ENCODE measurements at places on chromosomes 7 and 10.

- DNase-seq = no peak
These were observed 61.4 kb downstream of the BICC1 start for GRCh38 chr10:58574058-58574457.

DNA sequence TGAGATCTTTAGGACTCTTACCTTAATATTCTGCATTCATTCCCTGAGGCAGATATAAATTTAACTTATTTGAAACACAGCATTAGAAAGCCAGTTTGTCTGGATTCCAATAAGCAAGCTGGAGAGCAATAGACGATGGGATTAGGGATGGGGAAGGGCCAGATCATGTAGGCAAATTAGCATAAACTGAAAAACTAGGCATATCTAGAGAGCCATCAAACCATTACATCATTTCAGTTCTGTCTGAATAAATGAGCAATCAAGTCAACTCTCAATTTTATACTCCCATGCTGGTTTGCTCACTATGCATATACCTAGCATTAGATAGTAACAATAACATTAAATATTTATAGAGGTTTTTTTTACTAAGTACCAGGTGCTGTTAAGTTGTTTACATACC is 583.6 kb upstream of the LRRN3 start:
- no peak for DNase-seq

DNA sequence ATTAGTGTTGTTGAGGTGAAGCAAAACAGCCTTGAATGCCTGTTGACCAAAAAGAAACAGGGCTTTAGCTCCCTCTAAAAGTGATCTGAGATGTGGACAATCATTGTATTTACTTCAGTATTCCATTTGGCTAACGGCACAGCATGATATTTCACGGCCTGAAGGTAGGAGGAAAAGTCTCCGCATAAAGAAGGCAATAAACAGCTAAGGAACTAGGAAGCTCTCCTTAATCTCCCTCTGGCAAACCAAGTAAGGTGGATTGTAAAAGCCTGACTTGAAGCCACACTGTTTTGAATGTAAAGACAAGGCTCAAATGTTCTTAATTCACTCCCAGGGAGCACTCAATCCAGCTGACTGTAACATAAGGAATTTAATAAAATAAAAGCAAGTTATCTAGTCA is 160.0 kb upstream of the ZNF804B start:
- DNase-seq = no peak

GRCh38 chr10:114767101-114767985 is 54.2 kb upstream of the FHIP2A start:
- DNase-seq = peak; percentile 81

DNA sequence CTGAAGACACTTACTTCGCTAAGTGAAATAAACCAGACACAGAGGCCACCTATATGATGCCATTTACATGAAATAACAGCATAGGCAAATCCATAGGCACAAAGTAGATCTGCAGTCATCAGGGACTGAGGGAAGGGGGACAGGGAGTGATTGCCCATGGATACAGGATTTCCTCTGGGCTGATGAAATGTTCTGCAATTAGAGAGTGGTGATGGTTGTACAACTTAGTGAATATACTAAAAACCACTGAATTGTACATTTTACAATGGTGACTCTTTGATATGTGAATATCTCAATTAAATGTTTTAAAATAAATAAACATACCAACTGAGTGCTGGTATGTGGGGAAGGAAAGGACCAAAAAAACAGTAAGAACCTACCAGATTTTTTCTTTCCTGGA is 20.4 kb downstream of the PPA1 start:
- DNase-seq = no peak

DNA sequence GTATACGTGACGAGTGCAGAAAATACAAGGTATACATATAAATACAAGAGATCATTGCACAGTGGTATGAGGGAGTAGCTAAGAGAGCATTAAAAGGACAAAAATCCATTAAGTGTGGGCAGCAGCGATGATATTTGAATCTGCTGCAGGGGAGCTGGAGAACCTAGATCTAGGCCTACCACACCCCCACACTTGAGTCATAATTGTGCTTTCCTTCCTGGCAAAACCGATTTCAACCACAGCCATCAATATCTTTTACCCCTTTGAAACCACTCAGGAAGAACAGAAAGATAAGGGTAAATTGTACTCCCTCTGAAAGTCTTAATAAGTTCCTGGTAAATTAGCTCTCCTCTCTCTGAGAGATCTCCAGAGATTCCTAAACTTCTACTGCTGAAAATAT is 345.0 kb downstream of the SORCS1 start:
- DNase-seq = no peak

DNA sequence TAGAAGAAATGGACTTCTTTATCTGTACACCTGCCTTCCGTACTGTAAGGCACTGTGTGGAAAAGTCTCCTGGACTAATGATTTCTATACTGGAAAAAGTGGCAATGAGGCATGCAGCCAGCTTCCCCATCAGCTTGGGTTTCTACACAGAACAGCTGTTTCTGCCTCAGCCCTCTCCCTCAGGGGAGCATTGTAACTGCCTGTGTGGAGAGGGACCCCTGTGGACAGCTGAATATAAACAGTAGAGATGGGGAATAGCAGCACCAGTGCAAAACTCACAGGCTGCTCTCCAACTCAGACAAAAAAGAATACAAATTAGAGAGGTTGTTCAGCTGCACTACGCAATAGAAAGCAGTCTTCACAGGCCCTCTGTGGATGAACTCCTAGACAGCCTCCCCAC is 451.3 kb upstream of the MBL2 start:
- peak; percentile 64 for DNase-seq

GRCh38 chr10:82554381-82554780 is 679.4 kb downstream of the NRG3 start:
- no peak for DNase-seq

DNA sequence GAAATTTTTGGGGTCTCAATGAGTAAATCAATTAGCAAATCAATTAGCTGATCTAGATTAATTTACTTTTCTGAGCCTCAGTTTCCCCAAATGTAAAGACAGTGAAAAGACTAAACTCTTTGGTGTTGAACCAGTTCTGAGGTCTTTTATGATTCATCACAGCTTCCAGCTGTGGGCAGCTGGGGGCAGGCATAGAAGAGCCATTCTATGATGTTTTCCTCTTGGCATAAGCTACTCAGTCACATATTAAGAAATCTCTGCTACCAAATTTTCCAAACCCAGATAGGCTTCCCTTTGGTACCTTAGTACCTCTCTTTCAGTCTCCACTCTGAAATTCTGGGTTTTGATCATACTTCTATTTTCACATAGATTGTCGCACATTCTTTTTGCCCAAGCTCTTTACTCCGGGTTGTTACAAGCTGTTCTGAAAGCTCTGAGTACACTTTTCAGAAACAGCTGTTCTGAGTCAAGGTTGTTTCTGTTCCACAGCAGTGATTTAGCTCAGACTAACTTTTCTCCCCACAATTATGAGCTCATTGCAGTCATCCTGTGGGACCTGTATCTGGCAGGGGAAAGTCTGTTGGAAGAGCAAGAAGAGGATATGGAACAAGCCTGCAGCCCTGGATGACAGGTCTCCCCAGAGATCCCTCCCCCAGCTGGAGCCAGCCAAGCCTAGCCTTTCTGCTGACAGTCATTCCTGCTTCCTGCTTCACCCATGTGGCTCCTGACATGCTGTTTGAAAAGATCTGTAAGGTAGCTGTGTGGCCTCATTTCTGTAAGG is 599.6 kb upstream of the GHITM start:
- peak; percentile 75 for DNase-seq

- DNase-seq = no peak
These were observed 78.6 kb upstream of the ZNF479 start for GRCh38 chr7:57210871-57211270.

DNA sequence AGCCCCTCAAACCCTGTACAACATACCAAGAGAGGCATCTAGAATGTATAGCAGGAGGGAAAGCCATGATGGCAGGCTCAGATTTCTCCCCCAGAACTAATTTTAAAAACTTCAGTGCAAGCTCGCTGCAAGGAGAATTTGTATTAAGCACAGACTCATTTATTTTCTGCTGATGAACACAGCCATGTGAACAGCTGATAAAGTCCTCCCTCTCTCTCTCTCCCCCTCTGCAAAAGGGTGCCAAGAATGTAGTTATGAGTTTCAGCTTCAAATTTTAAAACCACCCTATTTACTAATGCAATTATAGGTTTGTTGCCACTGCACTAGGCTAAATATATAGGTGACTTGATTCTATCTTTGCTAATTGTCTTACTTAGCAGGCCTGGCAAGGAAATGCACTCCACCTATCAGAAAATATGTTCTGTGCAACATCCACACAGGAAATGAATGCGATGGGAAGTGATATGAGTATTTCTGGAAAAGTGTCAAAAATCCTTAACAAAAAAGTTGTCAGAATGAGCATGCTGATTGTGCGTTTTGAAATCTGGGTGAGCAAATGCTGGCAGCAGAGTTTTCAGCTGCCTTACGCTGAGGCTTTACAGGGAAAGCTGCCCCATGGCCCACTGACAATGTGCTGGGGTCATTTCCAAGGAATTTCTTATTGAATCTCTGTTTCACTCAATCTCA is 43.4 kb upstream of the GHITM start:
- no peak for DNase-seq

- DNase-seq = peak; percentile 80
These were observed 852 bp upstream of the KLF6 start for GRCh38 chr10:3785851-3786271.

- DNase-seq = no peak
These were observed 51.0 kb downstream of the PTTG1IP2 start for GRCh38 chr7:90520484-90520883.

DNA sequence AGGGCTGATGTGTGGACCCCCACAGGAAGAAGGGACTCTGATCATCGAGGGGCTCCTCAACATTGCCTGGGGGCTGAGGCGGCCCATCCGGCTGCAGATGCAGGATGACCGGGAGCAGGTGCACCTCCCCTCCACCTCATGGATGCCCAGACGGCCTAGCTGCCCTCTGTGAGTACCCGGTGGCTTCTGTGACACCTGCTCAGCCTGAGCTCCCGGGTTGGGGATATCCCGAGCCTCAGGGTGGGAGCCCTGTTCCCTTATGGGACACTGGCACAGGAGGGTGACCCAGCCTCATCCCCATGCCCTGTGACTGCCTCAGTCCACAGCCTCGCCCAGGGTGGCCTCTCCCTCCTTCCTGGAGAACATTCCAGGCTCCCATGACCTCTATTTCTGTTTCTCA is 3.9 kb upstream of the DEPP1 start:
- no peak for DNase-seq

GRCh38 chr7:116809636-116810266 is 52.6 kb upstream of the CAPZA2 start:
- DNase-seq = no peak

DNA sequence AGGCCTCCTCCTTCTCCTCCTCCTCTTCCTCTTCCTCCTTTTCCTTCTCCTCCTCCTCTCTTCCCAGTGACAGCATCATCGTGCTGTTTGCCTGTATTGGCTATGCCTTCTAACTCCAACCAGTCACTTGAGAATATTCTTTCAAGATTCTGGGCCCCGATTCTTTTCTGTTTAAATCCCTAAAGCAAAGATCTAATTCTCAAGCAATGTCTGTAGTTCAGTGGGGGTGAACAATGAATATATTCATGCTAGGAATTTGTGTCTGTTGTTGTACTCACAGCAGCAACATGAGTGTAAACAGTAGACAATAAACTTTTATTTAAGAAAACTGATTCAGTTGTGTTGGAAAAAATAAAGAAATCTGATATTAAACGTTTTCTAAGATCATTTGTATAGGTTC is 30.7 kb downstream of the NUDT5 start:
- no peak for DNase-seq

GRCh38 chr10:117818721-117819120 is 228.0 kb downstream of the RAB11FIP2 start:
- DNase-seq = no peak

DNA sequence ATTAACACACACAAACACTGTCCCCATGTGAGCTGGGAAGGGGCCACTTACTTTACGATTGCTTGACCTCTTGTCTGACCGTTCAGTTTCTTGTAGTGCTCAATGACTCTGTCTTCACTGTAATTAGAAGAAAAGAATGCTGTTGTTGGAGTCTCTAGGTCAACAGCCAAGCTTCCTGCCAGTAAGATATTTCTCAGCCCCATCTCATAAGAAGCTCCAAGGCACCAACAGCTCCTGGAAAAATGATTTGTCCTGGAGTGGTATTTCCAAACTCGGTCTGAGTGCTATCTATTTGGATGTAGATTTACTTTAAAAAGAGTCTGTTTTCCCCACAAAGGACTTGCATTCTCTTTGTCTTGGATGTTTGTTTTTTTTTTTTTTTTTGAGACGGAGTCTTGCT is 153.7 kb downstream of the PRPF18 start:
- DNase-seq = no peak

DNA sequence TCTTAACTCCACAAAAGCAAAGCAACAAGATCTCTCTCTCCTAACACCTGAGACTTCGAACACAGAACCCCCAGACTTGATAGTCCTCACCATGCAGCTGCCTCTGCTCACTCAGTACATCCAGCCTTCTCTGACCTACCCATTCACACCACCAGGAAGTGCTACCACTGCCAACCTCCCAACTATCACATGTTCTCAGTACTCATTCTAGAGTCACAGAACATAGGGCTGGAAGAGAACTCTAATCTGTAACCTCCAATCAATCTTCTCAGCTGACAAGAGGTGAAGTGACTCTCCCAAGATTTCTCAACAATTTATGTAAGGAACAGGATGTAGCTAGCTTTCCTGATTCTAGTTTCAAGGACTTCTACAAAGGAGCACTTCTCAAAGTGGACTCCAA is 3.8 kb downstream of the NUDCD3 start:
- no peak for DNase-seq

DNA sequence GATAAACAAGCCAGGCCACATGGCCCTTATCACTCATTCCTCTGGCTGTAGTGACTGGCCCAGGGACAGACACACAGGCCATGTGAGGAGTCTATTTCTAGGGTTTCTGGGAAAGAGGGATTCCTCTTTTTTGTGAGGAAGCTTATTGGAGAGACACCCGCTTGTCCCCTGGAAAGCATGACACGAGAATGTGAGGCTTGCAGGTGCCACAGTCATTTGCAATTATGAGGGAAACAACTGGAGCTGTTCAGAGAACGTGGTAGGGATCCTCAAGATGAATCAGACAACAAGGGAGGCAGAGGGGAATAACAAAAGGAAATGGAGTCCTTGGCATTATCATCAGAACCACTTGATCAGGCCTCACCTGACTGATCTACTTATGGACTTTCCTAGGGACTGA is 64.5 kb downstream of the ADCYAP1R1 start:
- DNase-seq = no peak

- no peak for DNase-seq
These were observed 528 bp downstream of the CAMK2G start for GRCh38 chr10:73873838-73874215.

DNA sequence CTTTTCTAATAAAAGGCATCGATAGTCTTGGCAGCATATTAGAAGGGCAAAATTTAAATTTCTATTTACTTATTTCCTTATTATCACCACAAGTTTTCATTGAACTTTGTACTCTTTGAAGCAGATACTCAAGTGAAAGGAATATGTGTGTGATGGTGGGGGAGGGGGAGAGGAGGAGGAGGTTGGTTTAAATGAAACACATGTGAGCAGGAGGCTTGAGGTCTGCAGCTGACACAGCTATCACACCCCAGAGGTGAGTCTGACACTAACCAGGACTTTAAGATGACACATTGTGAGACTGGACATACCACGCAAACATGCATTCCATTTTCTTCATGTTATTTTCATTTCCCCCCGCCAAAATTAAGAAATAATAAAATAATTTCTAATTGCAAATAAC is 63.3 kb downstream of the CTTNBP2 start:
- peak; percentile 52 for DNase-seq

- DNase-seq = no peak
These were observed 209.7 kb downstream of the OTUD1 start for GRCh38 chr10:23648618-23649017.

- no peak for DNase-seq
These were observed 56.8 kb upstream of the WDR11 start for GRCh38 chr10:120794390-120794789.
